ENCODE measurements at places on chromosomes 2 and 18.
A peak's percentile ranks its signal among the peaks of the same experiment; 100 is the strongest.

- DNase-seq = no peak
Observed at GRCh38 chr18:55458456-55459203, 129.4 kb downstream of the TCF4 start.

- no peak for DNase-seq
Observed at GRCh38 chr2:216420367-216421101, 8.2 kb downstream of the SMARCAL1 start.

DNA sequence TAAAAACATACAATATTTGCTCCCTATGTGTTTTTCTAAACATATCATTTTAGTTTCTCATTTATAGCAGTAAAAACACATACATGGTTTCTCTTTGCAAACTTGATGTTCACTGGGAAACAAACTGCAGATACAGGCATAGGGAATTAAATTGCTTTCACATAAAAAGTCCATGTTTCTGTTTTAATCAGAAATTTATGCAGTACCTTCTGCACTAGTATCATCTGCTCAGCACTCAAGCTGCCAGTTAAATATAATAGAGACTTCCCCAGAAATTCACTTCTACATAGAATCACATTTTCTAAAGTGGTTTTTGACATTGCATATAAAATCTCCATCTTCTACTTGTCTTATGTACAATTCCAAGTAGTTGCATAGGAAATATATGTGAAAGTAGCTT lies 1107.3 kb upstream of the NRXN1 start:
- no peak for DNase-seq

DNA sequence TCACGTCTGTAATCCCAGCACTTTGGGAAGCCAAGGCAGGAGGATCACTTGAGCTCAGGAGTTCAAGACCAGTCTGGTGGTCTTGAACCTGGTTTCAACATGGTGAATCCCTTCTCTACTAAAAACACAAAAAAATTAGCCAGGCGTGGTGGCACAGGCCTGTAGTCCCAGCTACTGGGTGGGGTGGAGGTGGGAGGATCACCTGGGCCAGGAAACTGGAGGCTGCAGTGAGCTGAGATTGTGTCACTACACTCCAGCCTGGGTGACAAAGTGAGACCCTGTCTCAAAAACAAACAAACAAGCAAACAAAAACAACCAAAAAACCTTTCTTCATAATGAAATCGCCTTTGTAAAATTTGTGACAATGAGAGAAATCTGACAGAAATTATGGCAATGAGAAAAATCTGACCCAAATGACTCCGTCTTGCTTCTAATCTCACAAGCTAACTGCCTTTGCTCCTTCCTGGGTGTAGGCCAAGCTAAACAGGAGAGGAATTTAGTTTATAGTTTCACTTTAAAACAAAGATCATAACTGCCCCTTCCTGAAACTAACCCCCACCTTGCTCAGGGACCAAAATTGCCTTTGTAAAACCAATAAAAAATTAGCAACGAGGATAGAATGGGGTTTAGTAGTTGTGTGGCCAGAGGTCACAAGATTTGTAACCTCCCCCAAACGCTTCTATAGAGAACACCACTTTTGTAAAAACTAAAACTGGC lies 60.7 kb upstream of the KIF5C start:
- DNase-seq = peak; percentile 53

DNA sequence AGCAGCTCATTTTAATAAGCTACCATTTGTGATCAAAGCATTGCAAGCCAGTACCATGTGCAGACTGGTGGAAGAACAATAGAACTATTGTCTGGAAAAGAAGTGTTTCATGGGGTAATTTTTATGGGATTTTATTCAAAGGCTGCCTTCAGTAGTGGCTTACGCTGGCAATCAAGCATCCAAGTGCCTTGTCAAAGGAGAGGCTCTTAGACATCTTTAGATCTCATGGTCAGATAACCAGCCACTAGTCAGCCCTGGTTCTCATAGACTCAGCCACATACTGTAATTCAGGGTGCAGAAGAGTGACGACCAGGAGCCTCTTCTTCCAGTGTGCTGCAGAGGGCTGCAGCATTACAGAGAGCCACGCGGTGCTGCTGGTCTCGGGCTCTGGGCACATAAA lies 98.5 kb upstream of the NOSTRIN start:
- DNase-seq = no peak

- peak; percentile 55 for DNase-seq
Observed at GRCh38 chr18:623761-624620, 27.2 kb downstream of the CLUL1 start.

DNA sequence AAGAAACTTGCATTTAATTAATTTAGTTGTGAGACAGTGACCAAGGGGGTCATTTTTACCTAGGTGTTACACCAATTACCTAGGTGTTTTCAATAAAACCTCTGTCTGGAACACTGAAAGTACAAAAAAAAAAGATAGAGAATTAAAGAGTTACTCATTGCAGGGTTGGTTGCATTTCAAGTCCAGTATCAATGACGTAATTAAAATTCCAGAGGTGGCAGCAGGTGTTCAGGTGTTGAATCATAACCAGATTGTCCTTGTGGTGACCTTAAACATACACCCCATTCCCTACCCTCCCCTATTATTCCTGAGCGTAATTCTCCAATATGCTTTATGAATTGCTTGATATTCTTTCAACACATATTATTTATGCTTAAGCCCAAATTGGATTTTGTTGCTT lies 352.0 kb upstream of the SLC8A1 start:
- no peak for DNase-seq

DNA sequence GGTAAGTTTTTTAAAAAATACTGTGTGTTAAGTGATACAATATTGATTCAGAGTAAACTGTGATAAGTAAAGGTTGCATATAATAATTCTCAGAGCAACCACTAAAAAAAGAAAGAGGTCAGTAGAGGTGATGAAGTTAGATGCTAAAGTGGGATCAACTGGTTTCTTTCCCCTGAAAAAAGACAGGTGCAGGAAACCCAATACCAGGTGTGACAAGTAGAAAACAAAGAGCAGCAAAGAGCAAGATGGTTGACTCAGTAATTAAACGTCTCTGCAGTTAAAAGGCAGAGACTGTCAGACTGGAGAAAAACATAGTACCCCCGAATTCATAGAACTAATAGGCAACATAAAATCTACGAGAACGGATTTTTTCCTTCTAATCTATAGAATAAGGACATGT lies 128.3 kb downstream of the ATP9B start:
- no peak for DNase-seq

GRCh38 chr2:45700407-45701013 lies 49.0 kb downstream of the PRKCE start:
- DNase-seq = peak; percentile 25

DNA sequence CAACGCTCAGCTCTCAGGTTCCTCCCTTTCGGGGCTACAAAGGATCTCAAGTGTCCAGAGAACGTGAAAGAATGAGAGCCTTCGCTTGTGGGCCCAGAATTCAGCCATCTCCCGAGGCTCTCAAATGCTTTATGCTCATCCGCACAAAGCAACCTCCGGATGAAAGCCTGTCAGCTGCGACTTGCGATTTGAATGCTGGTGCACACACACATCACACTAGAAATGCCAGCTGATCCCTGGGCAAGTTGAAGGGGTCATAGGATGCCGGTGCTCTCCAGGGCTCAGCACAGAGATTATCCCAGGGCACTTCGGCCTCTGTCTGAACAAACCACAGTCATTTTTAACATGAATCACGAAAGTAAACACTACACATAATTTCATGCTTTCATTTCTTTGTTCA lies 141.8 kb upstream of the MYT1L start:
- DNase-seq = no peak

GRCh38 chr2:197306696-197307040 lies 3.9 kb downstream of the ANKRD44 start:
- no peak for DNase-seq

DNA sequence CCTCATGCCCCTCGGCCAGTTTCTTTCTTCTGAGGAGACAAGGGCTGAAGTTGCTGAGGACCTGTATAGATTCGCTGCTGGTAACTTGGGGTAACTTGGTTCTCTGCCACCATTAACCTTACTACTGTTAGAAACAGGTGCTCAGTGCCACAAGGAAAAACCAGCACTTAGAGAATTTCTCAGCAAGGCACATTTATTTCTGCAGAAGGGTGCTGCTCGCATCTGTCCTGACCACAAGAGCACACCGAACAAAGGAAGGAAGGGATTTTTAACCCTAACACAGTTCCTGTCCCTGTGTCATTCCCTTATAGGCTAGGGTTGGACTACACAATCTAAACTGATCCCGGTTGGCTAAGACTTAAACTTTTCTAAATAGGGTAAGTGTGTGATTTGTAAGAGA lies 154.1 kb downstream of the SOCS6 start:
- no peak for DNase-seq

DNA sequence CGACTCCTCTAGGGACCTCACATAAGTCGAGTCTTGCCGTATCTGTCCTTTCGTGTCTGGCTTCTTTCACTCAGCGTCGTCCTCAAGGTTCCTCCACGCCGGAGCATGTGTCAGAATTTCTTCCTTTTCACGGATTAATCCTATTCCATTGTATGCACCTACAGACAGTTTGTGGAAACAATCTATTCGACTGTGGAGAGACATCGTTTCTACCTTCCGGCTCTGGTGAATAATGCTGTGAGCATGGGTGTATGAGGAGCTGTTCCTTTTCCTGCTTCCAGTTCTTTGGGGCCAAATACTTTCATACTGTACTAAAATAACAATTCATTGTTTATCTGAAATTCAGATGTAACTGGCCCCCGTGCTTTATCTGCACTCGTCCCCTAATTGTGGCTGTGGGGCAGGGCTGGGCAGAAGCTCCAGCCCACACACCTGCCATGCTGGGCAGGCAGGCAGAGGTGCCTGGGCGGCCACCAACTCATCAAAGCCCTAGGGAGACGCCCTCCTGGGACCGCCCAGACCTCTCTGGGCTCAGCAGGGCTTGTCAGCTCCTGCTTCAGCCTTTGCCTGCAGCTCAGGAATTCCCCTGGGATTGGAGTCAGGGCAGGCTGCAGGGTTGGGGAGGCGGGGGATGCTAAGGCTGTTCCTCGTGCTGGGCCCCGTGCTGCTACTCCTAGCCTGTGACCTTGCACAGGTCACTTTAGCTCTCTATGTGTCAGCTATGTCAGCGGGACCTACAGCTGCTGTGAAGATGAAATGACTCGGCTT lies 14.5 kb downstream of the GPC1 start:
- peak; percentile 13 for DNase-seq

GRCh38 chr2:36277146-36277808 lies 78.3 kb upstream of the CRIM1 start:
- DNase-seq = peak; percentile 89

- no peak for DNase-seq
Observed at GRCh38 chr2:126945118-126945517, 46.4 kb downstream of the TEX51 start.

DNA sequence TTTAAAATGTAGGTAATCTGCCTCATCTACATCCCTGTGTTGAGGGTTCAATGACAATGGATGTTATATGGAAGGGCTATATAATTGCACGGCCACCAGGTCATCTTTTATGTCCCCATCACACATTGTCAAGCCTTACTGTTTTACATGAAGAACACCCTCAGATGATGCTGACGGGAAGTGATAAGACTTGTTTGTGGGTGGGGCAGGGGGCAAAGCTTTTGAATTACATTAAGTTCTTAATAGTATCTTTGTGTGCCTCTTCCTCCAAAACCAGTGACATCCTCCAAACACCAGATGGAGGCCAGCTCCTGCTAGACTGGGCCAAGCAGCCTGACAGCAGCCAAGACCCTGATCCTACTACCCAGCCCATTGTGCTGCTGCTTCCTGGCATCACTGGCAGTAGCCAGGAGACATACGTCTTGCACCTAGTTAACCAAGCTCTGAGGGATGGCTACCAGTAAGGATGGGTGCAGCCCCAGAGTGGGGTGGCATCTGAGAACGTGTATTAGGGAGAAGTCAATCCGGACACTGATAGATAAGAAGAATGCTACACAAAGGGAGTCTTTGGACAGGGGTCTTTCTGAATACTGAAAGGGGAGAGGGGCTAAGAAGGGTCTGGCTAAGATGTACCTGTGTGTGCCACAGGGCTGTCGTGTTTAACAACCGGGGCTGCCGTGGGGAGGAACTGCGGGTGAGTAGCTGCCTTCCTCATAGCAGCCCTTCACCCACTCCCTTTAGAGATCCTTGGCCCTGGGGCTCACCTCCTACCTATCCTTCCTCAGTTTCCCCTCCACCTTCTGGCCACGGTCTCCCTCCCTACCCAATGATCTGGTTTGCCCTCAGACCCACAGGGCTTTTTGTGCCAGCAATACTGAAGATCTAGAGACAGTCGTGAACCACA lies 5.3 kb downstream of the ABHD1 start:
- DNase-seq = no peak

DNA sequence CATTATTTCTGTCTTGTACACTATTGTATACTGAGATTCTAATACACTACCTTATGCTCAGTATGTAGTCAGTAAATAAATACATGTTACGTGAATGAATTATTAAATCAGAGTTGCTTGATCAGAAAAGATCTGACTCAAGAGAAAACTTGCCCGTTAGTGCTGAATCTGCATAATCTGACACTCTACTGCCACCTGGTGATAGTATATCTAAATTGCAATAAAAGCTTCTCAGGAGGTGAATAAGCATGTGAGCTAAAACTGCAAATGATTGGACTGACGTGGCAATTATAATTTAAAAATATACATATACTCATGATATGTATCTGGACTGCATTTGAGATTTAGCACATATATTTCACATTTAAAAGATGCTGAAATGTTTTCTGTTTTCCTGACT lies 70.4 kb downstream of the KIAA1328 start:
- peak; percentile 26 for DNase-seq

- DNase-seq = peak; percentile 16
Observed at GRCh38 chr2:200121931-200122330, 166.5 kb downstream of the MAIP1 start.

DNA sequence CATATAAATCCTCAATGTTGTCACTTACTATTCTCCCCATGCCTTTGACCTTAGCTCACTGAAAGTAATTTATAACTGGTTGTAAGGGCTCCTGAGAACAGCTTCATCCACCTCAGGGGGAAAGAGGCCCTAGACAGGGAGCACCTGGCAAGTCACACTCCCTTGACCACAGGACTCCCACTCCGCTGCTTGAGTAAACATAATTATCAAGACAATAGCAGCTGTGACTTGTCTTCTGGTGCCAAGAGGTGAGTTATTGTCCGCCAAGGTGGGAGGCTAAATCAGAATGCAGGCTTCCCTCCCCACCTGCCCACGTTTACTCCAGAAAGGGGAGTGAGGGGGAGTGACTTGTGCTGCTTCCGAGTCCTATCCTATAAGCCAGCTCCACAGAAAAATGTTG lies 230.6 kb upstream of the LRATD1 start:
- no peak for DNase-seq

GRCh38 chr2:137987011-137987410 lies 22.7 kb downstream of the HNMT start:
- no peak for DNase-seq

DNA sequence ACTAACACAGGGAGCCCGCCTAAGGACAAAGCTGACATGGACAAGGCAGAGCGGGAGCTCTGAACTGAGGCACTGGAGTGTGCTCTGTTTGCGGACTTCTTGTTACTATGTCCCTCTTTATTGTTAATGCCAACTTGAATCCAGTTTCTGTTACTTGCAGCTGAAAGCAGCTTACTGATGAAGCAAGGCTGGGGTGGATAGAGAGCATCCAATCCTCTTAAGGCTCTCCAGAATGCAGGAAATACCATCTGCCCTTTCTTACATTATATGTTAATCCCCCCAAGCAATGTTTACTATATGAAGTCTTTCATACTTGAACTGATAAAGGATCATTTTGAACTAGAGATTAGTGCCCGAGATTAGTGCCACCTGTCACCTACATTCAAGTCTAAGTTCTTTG lies 9.4 kb downstream of the FAM210A start:
- DNase-seq = no peak
